Stomach (tissue), 19 donors: ENCODE measurements at places on chromosomes 1 and 21. TPM values are rescaled to one million over a fixed set of nuclear protein-coding genes. Genes with fewer than 3 reads are reported as not detected.

Gene DTL
- not detected for total RNA-seq

GRCh38 chr1:206507284-206508129 is at the start of gene RASSF5:
Gene RASSF5, plus strand, starts transcription at chr1:206507531. Its CDS starts 72 bp downstream, at chr1:206507603.
- H3K36me3 ChIP-seq, result no peaks in the 10 kb centered on the region
- no peaks in the 10 kb centered on the region for H3K27me3 ChIP-seq
- DNase-seq, result peak; percentile 89
- peaks cover 77% of the 10 kb centered on the region for H3K4me1 ChIP-seq

Gene ATXN7L2
- 4.0 TPM for total RNA-seq

DNA sequence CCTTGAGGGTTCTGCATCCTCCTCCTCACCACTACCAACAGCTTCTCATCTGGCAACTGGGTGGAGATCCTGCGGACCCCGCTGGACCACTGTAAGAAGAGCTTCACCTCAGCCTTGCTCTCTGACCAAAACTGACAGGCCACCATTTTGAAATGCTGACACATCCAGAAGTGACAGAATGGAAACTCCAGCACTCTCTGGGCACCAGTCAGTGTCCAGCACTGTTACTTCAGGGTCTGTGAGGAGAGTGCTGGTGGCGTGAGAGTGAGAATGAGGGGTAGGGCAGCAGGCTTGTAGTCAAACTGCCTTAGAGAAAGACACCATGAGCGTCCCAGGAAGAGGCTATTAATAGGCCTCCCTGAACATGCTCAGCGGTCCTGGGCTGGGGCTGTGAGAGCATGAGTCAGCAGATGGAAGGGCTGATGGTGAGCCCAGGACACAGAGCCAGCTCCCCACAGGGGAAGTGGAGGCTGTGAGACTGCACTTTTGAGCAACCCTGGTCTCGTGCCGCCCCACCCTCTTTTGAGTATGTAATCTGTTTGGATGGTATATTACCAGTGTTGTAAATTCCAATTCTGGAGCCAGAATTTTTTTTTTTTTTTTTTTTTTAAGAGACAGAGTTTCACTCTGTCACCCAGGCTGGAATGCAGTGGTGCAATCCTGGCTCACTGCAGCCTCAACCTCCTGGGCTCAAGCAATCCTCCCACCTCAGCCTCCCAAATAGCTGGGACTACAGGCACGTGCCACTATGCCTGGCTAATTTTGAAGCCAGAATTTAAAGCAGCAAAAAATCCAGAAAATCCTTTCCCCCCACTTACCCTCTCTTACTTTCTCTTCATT is 34.4 kb upstream of the SLC30A1 start:
- peak overlapping the region; percentile 42 for H3K27ac ChIP-seq
- H3K4me1 ChIP-seq, result no peaks in the 10 kb centered on the region
- no peak overlapping the region for H3K4me3 ChIP-seq
- DNase-seq, result peak; percentile 52
- no peaks in the 10 kb centered on the region for H3K36me3 ChIP-seq
- H3K27me3 ChIP-seq, result no peaks in the 10 kb centered on the region

DNA sequence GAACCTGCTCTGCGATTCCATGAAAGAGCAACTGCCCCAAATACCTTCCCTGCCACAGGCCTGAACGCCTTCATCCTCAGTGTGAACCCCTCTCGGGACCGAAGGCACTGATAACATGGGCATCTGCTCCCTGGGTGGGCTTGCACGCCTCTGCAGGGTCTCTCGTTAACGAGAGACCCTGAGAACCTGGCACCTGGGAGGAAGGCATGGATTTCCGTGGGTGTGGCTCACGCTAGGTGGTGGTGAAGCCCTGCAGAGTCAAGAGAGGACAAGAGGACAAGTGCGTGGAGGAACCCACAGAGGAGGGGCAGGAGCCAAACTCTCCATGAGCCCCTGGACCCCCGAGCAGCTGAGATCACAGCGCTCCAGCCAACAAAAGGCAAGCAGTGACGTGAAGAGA is 26.8 kb upstream of the COL6A2 start:
- no peaks in the 10 kb centered on the region for H3K27me3 ChIP-seq
- peaks cover 14% of the 10 kb centered on the region for H3K4me1 ChIP-seq
- H3K27ac ChIP-seq, result no peak overlapping the region
- no peaks in the 10 kb centered on the region for H3K36me3 ChIP-seq
- DNase-seq, result peak; percentile 5

DNA sequence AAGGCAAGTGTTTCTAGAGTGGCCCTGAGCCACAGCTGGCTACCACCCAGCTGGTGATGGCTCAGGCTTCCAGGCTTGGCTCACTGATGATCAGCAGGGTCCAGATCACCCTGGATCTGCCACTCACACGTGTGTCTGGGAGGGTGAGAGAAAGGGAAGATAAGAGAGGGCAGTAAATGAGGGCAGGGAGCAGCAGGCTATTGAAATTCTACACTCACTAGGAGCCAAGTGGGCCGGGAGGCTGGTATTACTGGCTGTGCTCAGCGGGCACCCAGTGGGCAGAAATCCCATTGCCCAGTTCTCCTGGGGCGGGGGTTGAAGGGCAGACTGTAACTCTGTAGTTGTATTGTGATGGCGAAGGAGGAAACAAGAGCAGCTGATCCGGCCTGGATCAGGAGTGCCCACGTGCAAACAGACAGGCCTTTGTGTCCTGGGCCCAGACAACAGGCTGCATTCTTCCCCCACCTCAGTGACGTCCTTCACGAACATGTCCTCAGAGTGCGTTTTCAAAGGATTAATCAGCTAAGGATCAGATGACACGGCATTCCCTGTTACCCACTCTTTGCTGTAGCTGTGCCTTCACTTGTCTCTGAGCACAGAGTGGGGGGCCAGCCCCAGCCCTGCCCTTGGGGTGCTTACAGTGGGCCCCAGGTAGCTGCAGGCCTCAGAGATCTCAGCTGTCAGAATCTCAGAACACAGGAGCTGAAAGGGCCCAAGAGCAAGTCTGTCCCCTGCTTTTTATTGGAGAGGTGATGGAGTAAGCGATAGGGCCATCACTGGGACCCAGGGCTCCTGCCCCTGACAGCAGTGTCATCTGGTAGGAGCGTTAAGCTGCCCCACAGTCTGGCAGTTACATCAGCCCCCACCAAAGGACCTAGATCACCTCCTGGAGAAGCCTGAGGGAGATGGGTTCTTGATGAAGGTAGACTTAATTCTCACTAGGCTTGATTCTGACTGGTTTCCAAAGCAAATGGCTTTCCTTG is 60.5 kb downstream of the ATP1A1 start:
- no peaks in the 10 kb centered on the region for H3K36me3 ChIP-seq
- no peaks in the 10 kb centered on the region for H3K27me3 ChIP-seq
- peak; percentile 67 for DNase-seq
- no peaks in the 10 kb centered on the region for H3K4me1 ChIP-seq
- no peak overlapping the region for H3K27ac ChIP-seq
- H3K4me3 ChIP-seq, result no peak overlapping the region

DNA sequence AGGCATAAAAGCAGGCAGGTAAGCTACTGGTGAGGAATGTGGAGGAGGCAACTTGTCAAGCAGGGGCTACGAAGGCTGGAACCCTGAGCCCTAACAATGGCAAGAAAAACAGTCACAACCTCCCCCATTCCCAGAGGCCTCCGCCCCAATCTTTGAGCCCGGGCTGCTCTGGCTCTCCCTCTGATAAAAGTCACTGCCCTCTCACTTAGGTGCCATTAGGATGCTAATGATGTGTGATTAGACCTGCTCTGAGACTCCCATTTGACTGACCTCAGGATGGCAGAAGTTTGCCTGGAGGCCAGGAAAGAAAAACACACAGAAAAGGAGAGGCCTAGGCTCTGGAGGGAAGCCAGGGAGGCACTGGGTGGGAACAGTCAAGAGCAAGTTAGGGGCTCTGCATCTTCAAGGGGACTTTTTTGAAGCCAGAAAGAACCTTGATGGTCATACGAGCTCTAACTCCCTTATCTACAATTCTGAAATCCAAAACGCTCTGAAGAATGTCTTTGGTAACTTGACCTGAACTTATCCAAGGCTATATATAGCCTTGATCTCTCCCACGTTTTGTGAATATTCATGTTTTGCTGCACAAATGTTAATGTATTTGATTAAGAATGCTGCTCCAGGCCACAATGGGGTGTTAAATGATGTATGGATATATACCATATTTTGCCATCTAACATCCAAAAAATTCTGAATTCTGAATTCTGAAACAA is 98.9 kb downstream of the TRABD2B start:
- H3K36me3 ChIP-seq, result no peaks in the 10 kb centered on the region
- H3K4me1 ChIP-seq, result no peaks in the 10 kb centered on the region
- H3K27me3 ChIP-seq, result no peaks in the 10 kb centered on the region

Gene HSPB7
- 15.6 TPM for total RNA-seq

Gene SAMD11
- total RNA-seq, result 4.6 TPM

DNA sequence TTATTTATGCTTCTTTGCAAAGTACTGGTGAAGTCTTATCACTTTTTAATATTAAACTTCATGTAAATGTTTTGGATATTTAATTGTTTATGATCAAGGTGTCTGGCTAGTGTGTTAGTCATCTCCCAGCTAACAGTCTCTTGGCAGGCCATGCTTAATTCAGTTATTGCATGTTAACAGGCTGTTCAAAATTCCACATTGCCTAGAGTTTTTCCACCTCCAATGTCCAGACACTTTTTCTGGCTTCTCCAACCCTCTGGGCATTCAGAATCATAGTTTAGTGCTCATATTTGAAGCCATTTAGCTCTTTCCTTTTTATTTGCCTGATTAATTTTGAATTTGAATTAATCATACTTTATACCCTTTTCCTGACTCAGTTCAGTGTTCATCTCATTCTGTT is 69.2 kb downstream of the OLFML2B start:
- H3K36me3 ChIP-seq, result peaks cover 4% of the 10 kb centered on the region
- no peak for DNase-seq
- no peaks in the 10 kb centered on the region for H3K27me3 ChIP-seq
- H3K4me1 ChIP-seq, result peaks cover 12% of the 10 kb centered on the region

Gene TSPEAR
- total RNA-seq, result not detected

Gene PSRC1
- 0.89 TPM for total RNA-seq

DNA sequence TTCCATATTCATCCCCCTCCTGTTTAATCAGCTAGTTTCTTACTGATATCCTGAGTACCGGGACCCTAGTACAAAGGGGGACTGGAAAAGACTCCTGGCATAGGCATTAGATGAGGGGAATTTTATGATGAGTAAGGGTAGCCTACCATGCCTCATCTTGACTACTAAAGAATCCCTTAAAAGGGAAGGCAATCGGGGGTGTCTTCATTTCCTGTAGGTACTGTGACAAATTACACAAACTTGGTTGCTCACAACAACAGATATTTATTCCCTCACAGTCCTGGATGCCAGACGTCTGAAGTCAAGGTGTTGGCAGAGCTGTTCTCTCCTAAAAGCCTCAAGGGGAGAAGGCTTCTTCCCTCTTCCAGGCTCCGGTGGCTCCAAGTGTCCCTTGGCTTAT is 28.9 kb upstream of the RUNX1 start:
- H3K27me3 ChIP-seq, result no peaks in the 10 kb centered on the region
- no peak for DNase-seq
- no peaks in the 10 kb centered on the region for H3K4me1 ChIP-seq
- no peak overlapping the region for H3K4me3 ChIP-seq

- no peak for DNase-seq
- no peaks in the 10 kb centered on the region for H3K4me1 ChIP-seq
- no peaks in the 10 kb centered on the region for H3K27me3 ChIP-seq
- H3K27ac ChIP-seq, result no peak overlapping the region
These were observed 106.7 kb upstream of the NRIP1 start for GRCh38 chr21:15171546-15171945.

DNA sequence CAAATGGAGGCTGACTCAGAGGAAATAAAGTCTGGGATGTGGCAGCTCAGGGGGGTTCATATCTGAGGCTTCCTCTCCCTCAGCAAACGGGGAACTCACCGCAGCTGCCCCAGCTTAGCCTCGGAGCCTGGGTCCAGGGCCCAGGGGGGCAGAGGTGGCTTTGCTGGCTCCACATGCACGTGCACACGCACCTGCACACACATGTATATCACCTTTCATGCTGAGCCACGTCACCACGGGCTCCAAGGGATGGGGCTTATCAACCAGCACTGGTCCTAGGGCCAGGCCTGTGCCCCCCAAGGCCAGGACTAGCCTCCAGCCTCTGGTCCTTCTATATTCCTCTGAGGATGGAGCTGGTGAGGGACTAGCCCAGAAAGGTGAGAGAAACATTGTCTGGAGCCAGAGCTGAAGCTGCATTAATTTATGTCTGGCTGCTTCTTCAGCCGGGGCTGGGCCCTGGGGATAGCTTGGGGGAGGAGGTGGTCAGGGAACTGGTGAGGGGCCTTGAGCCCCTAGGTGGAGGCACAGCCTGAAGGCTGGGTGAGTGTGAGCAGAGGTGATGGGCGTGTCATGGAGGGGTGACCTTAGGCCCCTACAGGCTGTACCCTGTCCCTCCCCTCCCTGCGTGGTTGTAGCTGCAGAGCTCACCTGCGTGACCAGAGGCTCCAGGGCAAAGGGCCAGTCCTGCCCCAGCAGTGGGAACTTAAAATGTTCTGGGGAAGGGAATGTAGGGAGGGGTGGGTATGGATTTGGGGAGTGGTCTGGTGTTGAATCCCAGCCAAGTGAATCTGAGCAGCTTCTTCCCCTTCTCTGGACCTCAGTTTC is 520.8 kb downstream of the PTPRU start:
- no peak for DNase-seq
- no peak overlapping the region for H3K4me3 ChIP-seq
- H3K4me1 ChIP-seq, result no peaks in the 10 kb centered on the region
- H3K27me3 ChIP-seq, result no peaks in the 10 kb centered on the region

Gene FAM72C
- not detected for total RNA-seq

Gene CDC42BPA
- 71.8 TPM for total RNA-seq

Gene SRM
- 33.6 TPM for total RNA-seq

GRCh38 chr1:116950517-116951199 is 40.9 kb downstream of the PTGFRN start:
- peaks cover 43% of the 10 kb centered on the region for H3K36me3 ChIP-seq
- peak; percentile 44 for DNase-seq
- peaks cover 44% of the 10 kb centered on the region for H3K4me1 ChIP-seq
- no peaks in the 10 kb centered on the region for H3K27me3 ChIP-seq
- H3K27ac ChIP-seq, result peak overlapping the region; percentile 63

Gene FMN2
- 0.87 TPM for total RNA-seq

Gene FCGR3A
- total RNA-seq, result 6.7 TPM

Gene KANK4
- total RNA-seq, result not detected

GRCh38 chr1:221085701-221086375 is 206.6 kb downstream of the HLX start:
- no peaks in the 10 kb centered on the region for H3K27me3 ChIP-seq
- no peaks in the 10 kb centered on the region for H3K4me1 ChIP-seq
- H3K4me3 ChIP-seq, result no peak overlapping the region

GRCh38 chr1:230345139-230345885 is 80.8 kb downstream of the PGBD5 start:
- H3K4me1 ChIP-seq, result no peaks in the 10 kb centered on the region
- peak; percentile 51 for DNase-seq
- H3K4me3 ChIP-seq, result no peak overlapping the region
- no peaks in the 10 kb centered on the region for H3K36me3 ChIP-seq
- H3K27ac ChIP-seq, result no peak overlapping the region

Gene SLC16A4
- total RNA-seq, result not detected

DNA sequence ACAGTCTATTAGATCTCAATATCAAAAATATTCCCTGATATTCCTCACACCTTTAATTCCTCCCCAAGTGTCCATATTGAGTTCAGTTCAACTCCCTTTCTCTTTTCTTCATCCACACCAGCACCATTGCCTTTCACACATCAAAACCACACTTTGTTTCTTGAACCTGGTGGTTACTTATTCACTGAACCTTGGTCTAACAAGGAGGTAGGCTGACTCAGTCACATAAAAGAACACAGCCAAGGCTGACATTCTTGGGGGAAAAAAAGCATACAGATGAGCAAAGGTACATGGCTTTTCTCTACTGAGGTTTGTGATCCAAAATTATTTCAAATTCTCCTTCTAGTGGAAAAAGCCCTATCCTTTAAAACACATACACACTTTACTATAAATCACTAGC is 131.7 kb upstream of the USH2A start:
- no peak overlapping the region for H3K4me3 ChIP-seq
- no peak overlapping the region for H3K27ac ChIP-seq
- H3K27me3 ChIP-seq, result no peaks in the 10 kb centered on the region
- H3K4me1 ChIP-seq, result peaks cover 3% of the 10 kb centered on the region

Gene ENAH
- total RNA-seq, result 149 TPM
